ENCODE measurements at places on chromosomes 3 and 15.

DNA sequence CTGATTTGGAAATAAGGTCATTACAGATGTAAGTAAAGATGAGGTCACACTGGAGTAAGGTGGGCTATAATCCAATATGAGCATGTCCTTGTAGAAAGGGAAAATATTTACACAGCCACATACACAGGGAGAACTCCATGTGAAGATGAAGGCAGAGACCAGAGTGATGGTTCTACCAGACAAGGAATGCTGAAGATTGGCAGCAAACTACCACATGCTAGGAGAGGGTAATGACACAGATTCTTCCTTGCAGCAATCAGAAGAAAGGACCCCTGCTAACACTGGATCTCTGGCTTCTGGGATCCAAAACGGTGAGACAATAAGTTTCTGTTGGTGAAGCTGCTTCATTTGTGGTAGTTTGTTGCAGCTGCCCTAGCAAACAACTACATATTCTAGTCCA is 56.0 kb upstream of the SPTSSB start:
- DNase-seq = no peak

- DNase-seq = no peak
Observed at GRCh38 chr3:48155122-48155521, 33.1 kb downstream of the CDC25A start.

DNA sequence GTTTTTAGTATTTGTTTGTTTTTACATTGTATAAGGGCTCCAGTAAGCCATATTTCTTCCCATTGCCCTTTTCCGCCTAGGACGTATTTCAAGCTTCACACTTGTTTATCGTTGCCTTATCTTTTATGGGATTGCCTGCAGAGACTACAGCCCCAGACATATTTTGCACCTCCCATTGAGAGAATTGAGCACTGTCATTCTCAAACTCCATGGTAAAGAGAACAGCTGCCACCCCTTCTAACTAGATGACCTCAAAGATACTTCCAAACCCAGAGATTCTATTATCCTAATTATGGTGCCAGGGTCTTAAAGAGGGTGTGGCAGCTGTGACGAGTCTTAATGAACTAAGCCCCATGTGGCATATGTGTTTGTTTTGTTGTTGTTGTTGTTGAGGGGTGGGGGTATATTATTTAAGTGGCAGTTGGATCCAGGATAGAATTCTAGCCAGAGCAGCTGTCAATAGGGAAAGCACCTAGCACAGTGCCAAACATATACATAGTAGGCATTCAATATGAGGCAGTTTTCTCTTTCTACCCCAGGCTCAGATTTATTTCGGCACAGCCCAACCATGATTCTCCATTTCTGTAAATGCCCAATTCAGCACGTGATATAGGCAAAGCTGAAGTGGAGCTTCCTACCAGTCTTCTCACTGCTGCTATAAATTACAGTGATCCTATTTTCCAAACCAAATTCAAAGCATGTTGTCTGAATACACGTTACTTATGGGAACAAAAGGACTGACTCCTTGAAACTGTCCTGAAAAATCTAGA is 932 bp upstream of the TP53BP1 start:
- DNase-seq = peak; percentile 98

GRCh38 chr3:182165234-182165633 is 453.5 kb downstream of the SOX2 start:
- no peak for DNase-seq

- DNase-seq = no peak
Observed at GRCh38 chr3:7607676-7608075, 746.8 kb downstream of the GRM7 start.

DNA sequence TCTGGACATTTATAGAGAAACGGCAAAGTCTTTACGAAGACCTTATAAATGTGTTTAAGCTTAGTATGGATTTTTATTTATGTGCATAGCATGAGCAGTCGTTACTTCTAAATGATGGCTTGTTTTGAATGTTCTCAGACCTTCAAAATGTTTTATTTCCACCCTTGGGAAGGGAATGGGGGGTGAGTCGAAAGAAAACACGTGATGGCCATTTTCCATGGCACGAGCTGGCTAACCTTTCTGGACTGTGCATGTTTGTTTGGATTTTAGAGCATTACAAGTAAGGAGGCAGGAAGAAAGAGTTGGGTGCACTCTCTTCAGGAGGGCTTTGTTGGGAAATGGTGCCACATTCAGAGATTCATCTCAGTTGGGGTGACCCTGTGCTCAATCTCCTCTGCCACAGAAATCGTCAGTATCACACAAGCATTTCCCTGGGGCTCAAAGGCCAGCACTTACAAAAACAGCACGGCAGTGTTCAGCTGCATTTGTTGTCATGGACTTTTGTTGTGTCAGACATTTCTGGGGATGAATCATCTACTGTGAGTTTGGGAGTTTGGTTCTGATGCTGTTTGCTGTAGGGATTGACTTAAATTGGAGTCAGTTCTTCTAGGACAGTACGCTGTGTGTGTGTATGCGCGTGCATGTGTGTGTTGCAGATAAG is 52.3 kb upstream of the ADAMTS9 start:
- no peak for DNase-seq

GRCh38 chr3:147538034-147538433 is 128.9 kb downstream of the ZIC1 start:
- DNase-seq = no peak

- DNase-seq = peak; percentile 23
Observed at GRCh38 chr3:125186261-125186787, 26.2 kb downstream of the SLC12A8 start.

GRCh38 chr3:9732080-9732739 is 675 bp downstream of the BRPF1 start:
- DNase-seq = peak; percentile 21

DNA sequence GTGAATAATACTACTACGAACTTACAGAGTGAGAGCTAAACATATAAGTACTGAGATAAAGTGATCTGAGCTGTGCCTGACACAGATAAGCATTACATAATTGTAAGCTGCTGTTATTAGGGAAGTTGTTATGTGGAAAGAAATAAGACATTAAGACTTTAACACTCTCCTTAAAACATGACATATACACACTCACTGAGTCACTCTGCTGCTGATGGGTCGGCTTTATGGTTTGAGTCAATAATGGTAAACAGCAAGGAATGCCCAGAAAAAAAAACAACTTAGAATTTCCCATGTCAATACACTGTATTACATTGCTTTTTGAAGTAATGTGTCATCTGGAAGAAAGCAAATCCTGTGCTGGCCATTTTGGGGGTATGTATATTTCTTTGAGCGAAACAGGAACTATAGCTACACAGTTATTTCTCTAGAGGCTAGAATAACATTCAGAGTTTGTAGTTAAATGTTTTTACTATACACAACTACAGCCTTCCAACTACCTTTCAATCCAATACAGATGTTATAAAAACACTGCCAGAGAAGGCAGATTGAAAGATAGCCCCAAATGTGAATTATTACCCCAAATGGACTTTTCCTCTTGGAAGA is 22.8 kb upstream of the SPRED1 start:
- DNase-seq = no peak

DNA sequence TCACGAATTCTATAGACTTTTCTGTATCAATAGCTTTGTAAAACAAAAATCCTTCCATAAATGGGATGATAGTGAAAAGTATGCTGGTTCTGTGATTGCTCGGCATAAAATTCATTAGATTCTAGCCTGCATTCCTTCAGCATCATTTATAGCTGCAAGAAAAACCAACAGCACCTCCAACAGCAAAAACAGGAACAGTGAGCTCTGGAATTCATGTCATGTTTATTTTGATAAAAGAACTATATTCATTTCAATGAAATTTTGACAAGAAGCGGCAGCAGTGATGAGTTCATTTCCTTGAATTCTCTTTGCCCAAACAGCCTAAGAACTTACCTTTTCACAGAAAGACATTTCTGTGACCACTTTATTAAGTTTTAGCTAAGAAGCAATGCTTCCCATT is 515.2 kb upstream of the CCDC54 start:
- DNase-seq = peak; percentile 3

DNA sequence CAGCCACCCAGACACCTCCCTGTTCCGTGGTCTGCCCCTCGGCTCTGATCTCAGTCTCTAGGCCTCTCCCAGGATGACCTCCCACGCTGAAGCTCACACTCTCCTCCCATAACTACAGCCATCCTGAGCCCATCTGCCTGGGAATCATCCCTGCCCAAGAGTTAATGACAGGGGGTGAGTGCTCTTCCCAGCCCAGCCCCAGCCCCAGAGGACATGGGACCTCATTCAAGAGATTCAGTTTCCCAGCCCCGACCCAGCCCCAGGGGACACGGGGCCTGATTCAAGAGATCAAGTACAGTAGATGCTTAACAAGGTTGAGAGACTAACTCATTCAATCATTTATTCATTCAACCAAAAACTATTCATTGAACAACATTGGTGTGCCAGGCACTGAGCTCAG is 272.0 kb downstream of the XXYLT1 start:
- DNase-seq = no peak

- DNase-seq = peak; percentile 51
Observed at GRCh38 chr3:103609472-103609871, 1174.7 kb downstream of the ZPLD1 start.

- peak; percentile 20 for DNase-seq
Observed at GRCh38 chr3:147407114-147407497, 763 bp upstream of the ZIC4 start.

GRCh38 chr3:195139876-195140240 is 131.1 kb downstream of the XXYLT1 start:
- no peak for DNase-seq

DNA sequence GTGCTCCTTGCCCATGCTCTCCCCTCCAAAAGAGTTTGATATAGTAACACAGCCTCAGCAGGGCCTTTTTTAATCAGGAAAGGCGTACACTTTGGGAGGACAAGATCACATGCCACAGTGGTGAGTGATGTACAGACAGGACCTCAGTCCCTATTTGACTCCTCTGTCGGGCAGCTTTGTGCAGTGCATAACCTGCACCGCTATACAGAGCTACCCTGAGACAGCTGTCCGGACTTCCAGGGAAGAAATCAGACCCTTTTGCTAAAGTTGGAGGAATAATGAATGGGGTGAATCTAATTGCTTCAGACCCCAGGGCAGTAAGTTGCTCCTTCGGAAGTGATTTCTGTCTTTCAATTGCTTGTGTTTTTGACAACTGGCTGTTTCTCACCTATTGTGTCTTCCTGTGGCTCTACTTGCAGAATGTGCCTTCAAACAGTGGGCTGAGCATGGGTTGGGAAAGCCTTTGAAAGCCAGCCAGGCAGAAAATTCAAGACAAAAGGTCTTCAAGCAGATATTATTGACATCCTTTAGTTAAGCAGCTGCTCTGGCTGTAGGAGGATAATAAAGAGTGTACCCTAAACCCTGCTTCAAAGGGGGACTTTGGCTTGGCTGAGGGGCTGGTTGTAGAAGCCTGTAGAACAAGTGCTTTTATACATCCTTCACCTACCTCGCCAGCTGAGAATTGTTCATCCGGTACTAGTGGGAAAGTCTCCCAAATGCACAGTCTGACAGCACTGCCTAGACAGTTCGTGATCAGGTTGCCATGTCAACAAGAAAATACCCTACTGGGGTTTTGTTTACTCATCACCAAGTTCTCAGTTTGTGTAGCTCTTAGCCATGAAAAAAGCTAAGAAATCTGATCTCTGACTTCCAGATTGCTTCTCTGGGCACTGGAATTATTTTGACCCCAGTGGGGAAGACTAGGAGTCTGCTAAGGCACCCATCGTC is 35.1 kb downstream of the SNTN start:
- DNase-seq = no peak

GRCh38 chr3:59749291-59749690 is 699.5 kb upstream of the CFAP20DC start:
- no peak for DNase-seq

GRCh38 chr3:127639173-127640041 is 10.4 kb downstream of the PODXL2 start:
- DNase-seq = no peak

GRCh38 chr3:192449036-192449435 is 278.3 kb downstream of the FGF12 start:
- peak; percentile 48 for DNase-seq

DNA sequence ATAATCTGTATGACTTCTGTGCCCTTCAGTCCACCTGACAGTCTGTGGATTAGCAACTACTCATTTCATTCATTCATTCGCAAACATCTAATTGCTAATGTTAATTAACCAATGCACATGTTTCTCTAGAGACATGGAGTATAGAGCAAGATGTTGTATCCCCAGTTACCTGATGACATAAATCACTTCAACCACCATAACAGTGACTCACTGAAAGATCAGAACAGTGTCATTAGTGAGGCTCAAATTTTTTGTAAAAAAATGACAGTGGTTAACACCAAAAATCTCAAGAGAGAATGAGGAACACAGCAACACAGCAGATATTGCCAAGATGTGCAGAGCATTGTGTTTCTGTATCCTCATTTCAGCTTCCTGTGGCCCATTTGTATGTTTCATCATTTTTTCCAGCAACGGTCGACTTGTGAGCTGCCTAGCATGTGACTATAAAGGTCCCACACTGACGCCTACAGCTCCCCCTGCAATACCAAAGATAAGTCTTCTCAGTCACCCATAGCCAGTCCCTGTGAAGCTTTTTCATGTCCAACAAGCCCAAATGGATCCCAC is 3.7 kb upstream of the PLD1 start:
- no peak for DNase-seq

GRCh38 chr15:82005239-82005638 is 40.6 kb downstream of the MEX3B start:
- DNase-seq = peak; percentile 33

DNA sequence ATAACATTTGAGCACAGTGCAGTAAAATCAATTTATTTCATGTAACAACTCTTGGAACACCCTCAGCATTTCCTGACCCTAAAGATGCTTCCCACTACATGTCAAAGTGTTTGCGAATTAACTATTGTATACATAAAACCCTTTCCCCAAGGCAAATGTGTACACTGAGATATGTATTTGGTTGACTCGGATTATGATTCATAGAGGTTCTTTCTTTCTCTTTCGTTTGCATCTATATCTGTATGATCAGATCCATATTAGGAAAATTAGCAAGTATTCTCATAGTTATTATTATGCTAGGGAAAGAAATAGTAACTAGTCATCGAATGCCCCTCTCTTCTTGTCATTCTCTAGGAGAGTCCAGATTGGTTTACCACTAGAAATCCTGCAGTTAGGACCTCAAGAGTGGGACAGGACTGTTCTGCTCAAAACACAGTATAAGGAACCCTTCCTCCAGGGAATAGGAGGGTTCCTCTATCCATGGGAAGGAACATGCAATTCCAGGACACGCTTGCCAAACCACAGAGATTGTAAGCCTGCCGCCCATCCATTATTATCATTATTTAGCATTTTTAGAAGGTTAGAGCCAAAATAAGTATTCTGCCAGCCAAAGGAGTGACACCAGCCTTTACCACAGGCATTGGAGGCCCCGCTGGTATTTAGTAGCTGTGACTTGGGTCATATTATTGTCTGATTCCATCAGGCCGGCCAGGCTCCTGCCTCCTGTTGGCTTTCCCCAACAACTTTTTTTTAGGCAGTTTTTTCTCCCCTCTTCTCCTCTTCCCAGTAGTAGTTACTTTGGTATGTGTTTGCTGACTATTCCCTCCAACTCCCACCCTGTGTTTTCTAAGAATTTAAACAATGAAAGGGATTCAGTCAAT is 100.7 kb downstream of the GALK2 start:
- no peak for DNase-seq

DNA sequence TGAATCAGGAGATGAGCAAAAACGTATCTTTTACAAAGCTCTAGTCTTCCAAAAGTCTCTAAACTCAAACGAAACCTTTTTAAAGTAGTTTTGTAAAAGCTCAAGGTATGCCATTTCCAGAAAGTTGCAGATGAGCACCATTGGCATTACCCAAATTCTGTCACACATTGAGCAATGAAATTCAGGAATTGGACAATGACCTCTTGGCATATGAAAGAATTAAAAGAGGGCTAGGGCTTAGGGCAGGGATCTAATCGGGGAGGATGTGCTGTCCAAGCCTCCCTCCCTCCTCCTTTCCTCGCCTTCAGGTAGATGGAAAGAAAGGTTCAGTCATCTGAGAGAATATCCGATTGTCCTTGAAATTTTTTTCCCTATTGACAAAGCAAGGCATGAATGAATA is 133.1 kb upstream of the CPNE4 start:
- no peak for DNase-seq
